ENCODE measurements at places on chromosomes 5 and 9. TPM values are rescaled to one million over a fixed set of nuclear protein-coding genes. Genes with fewer than 3 reads are reported as not detected.
A peak's percentile ranks its signal among the peaks of the same experiment; 100 is the strongest.

DNA sequence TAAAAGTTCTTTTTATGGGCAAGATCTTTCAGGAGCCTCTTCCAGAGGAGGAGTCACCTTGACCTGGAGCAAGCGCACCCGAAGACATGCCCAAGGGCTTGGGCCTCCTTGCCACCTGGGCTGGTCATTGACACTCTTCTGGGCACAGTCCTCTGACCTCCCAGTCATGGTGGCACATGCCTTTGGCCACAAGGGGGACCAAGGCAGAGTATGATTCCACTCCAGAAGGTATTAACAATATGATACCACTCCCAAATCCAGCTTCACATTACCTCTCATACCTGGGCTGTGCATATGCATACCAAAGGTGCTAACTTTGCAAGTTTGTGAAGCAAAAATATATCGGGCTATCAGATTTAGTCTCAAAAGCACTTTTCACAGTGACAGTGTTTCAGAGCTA lies 84.6 kb downstream of the MAST4 start:
- peaks cover 6% of the 10 kb centered on the region for H3K4me1 ChIP-seq
- no peaks in the 10 kb centered on the region for H3K36me3 ChIP-seq
- H3K27me3 ChIP-seq = no peaks in the 10 kb centered on the region
- no peak for DNase-seq
- H3K4me3 ChIP-seq = no peak overlapping the region
- no peak overlapping the region for H3K27ac ChIP-seq

- H3K4me3 ChIP-seq = no peak overlapping the region
- no peak for DNase-seq
- no peaks in the 10 kb centered on the region for H3K27me3 ChIP-seq
- H3K36me3 ChIP-seq = no peaks in the 10 kb centered on the region
Measured at GRCh38 chr5:68641211-68641610, 425.7 kb downstream of the PIK3R1 start.

GRCh38 chr9:127059030-127059429 lies 63.4 kb downstream of the ANGPTL2 start:
- no peak overlapping the region for H3K27ac ChIP-seq
- H3K4me3 ChIP-seq = no peak overlapping the region
- DNase-seq = no peak
- H3K27me3 ChIP-seq = no peaks in the 10 kb centered on the region
- H3K36me3 ChIP-seq = no peaks in the 10 kb centered on the region
- peaks cover 7% of the 10 kb centered on the region for H3K4me1 ChIP-seq

GRCh38 chr9:77833561-77834429 lies 185.7 kb upstream of the GNA14 start:
- H3K4me3 ChIP-seq = no peak overlapping the region
- no peak for DNase-seq
- no peak overlapping the region for H3K27ac ChIP-seq
- H3K36me3 ChIP-seq = no peaks in the 10 kb centered on the region

The ZDHHC11 gene
- 27.7 TPM for total RNA-seq

- no peaks in the 10 kb centered on the region for H3K27me3 ChIP-seq
- H3K36me3 ChIP-seq = no peaks in the 10 kb centered on the region
- peaks cover 19% of the 10 kb centered on the region for H3K4me1 ChIP-seq
- no peak overlapping the region for H3K27ac ChIP-seq
- no peak overlapping the region for H3K4me3 ChIP-seq
Measured at GRCh38 chr9:91378695-91379127, 17.0 kb upstream of the AUH start.

- no peak overlapping the region for H3K27ac ChIP-seq
- H3K27me3 ChIP-seq = no peaks in the 10 kb centered on the region
- H3K4me3 ChIP-seq = peak overlapping the region; percentile 99
Measured at GRCh38 chr9:91359734-91360470, 1.8 kb downstream of the AUH start.

All from upper lobe of left lung (tissue), 6 donors.